ENCODE measurements at places on chromosomes 7 and 10.

DNA sequence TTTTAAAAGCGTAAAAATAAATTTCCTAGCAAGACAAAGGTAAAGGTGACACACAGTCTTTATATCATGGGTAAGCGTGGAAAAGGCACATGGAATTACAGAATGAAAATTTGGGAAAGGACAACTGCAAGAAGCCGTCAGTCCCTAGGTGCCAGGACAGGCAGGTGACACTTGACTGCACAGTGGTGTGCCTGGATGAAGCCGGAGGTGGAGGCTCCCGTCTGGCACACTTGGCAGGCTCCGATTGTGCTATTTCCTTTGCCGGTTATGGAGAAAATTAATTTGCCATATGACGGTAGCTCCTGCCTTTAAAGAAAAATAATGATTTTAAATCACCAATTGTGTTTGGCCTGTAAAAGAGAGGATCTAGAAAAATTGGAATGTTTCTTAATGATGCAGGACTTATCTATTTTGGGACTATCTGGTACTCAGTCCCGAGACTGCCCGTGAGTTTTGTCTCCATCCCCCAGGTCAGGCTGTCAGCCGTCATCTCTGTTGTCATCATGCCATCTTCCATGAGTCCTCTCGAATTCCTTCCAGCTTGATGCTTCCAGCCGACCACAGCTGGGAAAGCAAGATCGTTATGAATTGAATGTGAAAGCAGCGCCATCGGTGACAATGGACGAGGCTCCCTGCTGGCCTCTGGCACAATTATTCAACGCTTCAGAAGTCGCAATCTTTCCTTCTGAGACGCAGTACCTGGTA, 56.2 kb upstream of the MGMT start:
- no peak for DNase-seq

GRCh38 chr10:70499836-70500167, 21.2 kb downstream of the PALD1 start:
- DNase-seq = no peak

GRCh38 chr10:43078175-43078985, 1.5 kb downstream of the RET start:
- DNase-seq = no peak

DNA sequence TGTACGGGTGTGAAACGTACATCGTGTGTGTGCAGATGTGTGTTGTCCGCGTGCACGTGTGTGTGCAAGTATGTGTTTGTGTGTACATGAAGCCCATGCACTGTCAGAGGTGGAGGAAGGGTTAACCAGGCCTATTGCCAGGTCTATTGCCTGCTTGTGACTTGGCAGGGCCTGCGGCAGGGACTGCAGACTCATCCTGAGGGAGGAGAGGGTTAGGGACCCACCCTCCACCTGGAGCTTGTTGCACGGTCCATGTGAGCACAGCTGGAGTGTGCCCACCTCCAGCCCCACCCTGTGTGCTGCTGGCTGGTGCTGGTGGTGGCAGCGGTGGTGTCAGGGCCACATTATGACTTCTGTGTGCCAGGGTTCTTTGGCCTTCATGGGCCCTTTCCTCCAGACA, 7.1 kb upstream of the AQP1 start:
- no peak for DNase-seq

DNA sequence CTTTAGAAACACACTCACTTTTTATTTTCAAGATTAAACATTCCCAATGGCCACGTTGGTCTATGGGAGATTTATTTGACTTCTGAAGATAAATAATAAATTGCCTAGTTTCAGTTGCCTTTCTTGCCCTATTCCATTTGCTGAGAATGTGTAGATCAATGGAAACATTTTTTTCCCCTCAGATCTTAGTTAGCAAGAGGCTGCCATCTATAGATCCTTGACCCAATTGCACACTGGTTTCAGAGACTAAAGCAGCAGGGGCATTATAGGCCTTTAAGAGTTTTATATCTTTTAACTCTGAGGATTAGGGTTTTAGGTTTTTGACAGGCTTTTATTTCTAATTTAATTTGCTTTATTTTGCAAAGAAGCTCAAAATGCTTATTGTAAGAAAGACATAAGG, 163.2 kb upstream of the GPR26 start:
- DNase-seq = no peak

GRCh38 chr7:91636129-91636724, 244.3 kb downstream of the MTERF1 start:
- no peak for DNase-seq

- no peak for DNase-seq
Measured at GRCh38 chr10:69638642-69639041, 8.6 kb downstream of the FAM241B start.

GRCh38 chr7:158123753-158124152, 463.9 kb downstream of the PTPRN2 start:
- no peak for DNase-seq

DNA sequence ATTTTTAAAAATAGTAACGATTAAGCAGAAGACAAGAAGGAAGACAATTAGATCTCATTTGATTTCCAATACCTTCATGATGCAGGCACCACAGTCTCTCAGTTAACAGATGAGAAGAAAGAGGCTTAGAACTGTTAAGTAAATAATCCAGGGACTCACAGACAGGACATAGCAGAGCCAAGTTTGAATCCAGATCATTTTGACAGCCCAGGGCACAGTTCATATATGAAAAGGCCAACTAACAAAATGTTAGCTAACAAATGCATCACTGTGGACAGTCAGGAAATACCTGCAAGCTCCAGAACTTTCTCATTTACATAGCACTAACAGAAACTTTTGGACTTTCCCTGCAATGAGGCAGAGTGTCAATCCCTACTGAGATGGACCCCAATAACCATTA, 4.2 kb upstream of the NPSR1 start:
- DNase-seq = no peak

DNA sequence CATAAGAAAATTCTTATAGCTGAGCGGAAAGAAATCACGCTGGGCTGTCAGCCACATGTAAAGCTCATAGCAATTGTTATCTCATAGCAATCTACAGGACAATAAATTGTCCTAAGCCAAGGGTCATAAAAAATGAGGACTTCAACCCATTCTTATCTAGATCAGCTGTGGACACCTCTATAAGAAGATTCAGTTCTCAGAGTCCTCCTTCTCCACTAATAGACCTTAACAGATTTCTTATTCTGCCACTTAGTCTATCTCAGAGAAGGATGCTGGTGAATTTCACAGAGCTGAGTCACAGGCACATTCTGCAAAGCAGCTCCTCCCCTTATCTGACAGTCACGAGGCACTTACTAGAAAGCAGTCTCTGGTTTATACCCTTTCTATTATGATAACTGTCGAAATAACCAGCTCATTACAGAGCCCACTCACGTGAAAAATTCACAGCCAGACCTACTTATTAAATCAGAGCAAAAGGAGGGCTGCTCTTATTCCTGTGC, 185.3 kb upstream of the PCLO start:
- DNase-seq = no peak

- DNase-seq = no peak
Measured at GRCh38 chr7:82390936-82391335, 52.6 kb downstream of the CACNA2D1 start.

- DNase-seq = peak; percentile 66
Measured at GRCh38 chr10:7593063-7593462, 73.7 kb downstream of the ITIH5 start.

DNA sequence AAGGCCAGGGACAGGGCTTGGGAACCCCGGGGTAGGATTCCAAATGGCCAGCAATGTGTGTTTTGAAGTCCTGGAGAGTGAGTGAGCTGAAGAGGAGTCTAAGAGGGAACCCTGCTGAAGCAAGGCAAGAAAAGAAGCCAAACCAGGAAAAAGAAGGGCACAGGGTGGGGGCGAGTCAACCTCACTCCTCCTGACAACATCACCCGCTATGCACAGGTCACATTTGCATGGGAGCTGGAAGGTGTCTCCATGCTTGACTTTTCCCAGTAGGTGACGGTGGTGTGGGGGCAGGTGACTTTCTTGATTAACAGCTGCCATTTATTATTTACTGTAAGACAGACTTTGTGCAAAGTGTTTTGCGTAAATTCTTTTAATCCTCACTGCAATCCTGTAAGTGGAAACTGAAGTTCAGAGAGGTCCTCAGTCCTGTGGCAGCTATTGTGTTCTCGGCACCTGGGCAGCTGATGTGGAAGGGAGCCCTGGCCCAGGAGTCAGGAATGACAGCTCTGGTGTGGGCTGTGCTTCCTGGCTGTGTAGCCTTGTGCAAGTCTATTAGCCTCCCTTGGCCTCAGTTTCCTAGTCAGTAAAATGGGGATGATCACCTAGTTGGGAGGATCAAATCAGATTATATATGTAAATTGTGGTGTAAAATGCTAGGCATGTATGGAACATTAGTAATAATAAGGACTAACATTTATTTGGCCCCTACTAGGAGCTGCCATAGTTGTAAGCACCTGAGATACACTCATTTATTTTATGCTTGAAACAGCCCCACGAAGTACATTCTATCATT, 90.9 kb downstream of the SH3PXD2A start:
- no peak for DNase-seq

DNA sequence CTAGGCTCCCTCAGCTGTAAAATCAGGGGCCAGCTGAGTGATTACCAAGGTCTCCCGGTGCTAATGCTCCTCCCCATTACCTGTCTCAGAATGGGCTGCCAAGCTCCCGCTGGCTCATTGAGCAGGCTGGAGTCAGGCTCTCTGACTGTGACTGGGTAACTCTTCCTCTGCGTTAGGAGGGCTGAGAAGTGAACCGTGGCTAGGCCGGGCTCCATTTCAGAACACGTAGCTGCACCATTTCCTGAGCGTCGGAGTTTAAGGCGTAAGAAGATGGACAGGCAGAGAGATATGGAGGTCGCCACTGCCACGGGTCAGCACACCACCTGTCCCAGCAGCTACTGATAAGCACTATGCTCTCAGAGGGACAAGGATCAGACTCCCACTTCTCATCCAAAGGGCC, 250.3 kb downstream of the TCERG1L start:
- no peak for DNase-seq

DNA sequence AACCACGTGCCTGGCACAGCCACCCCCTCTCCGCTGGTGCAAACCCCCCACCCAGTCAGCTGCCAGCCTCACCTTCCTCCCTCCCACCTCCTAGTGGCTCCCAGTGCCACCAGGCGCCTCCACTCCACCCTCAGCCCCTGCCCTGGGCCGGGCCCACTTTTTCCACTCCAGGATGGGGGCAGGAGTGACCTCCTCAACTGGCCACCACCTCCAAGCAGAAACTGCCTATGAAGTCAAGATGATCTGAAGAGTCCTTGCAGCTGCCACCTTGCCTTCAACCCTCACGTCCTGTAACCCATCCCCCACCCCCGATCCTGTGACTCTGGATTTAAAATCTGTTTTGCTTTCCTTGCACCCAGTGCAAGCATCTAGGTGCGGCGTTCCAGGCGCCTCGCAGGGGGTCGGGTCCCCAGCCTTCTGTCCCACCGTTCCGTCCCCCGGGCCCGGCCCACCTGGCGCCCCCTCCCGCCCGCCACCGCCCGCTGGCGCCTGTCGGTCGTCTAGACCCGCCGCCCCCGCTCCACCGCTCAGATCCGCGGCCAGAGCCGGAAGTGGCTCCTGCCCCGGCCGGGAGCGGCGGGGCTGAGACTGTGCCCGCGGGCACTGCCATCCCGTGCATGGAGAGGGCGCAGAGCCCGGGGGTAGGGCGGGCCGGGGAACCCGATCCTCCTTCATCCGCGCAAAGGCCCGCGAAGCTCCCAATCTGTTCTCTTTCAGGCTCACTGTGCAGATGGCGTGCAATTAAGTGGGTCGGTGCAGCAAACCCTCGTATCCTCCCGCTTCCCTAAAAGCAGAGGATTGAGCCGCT, 51.2 kb upstream of the GTF2I start:
- peak; percentile 37 for DNase-seq

- no peak for DNase-seq
Measured at GRCh38 chr7:158850545-158851102, 5.7 kb upstream of the DYNC2I1 start.

DNA sequence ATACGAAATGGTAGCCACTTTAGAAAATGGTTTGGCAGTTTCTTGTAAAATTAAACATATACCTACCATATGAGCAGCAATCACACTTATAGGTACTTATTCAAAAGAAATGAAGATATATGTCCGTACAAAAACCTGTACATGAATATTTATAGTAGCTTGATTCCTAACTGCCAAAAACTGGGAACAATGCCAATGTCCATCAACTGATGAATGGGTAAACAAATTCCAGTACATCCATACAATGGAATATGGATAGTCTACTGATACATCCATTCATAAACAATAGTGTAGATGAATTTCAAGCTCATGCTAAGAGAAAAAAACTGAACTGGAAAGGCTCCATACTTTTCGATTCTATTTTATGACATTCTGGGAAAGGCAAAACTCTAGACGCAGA, 68.5 kb downstream of the AGK start:
- DNase-seq = no peak

DNA sequence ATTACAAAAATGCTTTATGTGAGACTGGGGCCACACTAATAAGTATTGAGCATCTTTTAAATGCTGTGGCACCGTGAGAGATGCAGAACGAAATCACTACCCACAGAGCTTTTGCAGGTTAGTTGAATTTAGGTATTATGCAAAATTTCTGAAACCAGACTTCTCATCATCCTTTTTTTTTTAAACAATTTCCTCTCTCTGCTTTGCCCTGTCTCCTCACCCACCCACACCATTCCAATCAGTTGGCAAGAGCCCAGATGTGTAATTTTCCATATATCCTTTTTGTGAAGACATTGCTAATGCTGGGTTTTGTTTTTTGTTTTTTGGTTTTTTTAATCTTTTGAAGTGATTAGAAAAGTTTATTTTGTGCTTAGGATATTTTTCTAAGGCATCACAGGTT, 1.1 kb downstream of the YAE1 start:
- no peak for DNase-seq

DNA sequence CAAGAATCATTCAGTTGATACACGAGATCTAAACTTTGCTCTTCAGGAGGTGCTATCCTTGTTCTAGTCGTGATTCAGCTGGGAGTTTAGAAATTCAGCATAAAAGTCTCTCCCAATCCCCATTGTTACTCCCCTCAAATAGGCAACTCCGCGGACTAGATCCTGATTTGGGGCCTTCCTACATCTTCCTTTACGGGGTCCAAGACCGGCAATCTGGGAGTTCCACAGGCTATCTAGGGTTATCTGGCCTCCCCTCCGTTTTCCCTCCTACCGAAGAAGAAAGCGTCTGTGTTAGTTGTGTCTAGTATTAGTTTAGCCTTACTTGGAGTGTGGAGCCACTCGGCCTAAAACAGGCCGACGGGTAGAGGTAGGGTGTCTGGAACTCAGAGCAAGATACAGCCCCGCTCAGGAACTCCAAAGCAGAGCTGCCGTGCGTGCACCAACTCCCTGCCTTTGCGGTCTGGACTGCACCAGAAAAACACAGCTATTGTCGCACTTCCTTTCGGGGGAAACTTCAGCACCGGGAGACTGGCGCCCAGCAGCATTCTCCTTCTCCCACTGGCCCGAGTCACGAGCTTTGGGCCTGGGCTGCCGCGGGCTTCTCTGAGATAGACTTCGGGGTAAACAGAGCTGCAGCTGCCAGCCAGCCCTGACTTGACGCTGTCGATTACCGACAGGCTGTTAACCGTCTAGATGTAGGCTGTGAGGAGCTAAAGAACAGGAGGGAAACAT, 1.5 kb upstream of the DLX5 start:
- DNase-seq = no peak

- no peak for DNase-seq
Measured at GRCh38 chr7:80450621-80451308, 61.1 kb downstream of the GNAT3 start.
